Urinary bladder (tissue), 4 donors: ENCODE measurements at places on chromosomes 16 and 17. TPM values are rescaled to one million over a fixed set of nuclear protein-coding genes. Genes with fewer than 3 reads are reported as not detected.
A peak's percentile ranks its signal among the peaks of the same experiment; 100 is the strongest.

The PIRT gene
- total RNA-seq: 1.9 TPM

The NAGLU gene
- total RNA-seq: 18.0 TPM

The LGALS9B gene
- not detected for total RNA-seq

The SAMD14 gene
- total RNA-seq: 2.2 TPM

GRCh38 chr17:74877592-74878548, 5.1 kb upstream of the FDXR start:
- peak; percentile 42 for DNase-seq

GRCh38 chr16:54277845-54278703, 8.5 kb downstream of the IRX3 start:
- no peak for DNase-seq

GRCh38 chr17:2865228-2865627, 69.0 kb downstream of the RAP1GAP2 start:
- DNase-seq: no peak

- DNase-seq: peak; percentile 25
Measured at GRCh38 chr17:35254107-35254773, 11.4 kb downstream of the SLFN5 start.

- no peak for DNase-seq
Measured at GRCh38 chr17:34173241-34173640, 81.8 kb upstream of the CCL2 start.

DNA sequence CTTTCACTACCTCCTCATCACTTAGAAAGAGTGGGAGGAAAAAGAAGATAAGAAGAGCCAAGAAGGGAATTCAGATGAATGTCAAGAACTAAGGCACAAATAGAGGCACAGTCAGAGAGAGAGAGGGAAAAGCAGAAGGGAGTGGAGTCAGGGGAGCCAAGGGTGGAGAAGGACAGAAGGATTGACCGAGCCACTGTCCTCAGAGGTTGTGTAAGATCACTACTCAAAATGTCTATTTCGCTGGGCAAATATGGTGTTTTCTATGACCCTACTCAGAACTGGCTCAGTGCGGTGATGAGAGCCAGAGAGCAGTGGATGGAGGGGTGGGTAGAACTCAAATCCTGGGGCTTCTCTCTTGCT, 139.2 kb upstream of the HS3ST2 start:
- no peak for DNase-seq

DNA sequence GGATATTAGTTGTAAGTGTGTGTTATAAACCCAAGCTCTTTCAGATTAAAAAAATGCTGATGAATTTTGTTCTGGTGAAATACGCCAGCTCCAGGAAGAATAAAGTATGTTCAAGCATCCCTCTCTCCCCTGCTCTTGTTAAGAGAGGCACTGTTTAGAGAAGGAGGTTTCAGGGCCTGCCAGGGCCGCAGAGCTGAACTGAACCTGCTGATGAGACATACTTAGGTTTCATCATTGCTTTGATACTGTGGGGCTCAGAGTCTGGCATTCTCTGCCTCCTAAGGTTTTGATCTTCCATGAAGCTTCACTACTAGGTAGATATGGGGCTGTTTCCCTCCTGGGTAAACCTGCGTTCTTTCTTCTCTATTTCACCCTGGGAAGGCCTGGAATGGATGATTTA, 175.3 kb upstream of the FAM20A start:
- no peak for DNase-seq
